Renal pelvis (tissue), 12 donors: ENCODE measurements at places on chromosomes 6 and 20.

DNA sequence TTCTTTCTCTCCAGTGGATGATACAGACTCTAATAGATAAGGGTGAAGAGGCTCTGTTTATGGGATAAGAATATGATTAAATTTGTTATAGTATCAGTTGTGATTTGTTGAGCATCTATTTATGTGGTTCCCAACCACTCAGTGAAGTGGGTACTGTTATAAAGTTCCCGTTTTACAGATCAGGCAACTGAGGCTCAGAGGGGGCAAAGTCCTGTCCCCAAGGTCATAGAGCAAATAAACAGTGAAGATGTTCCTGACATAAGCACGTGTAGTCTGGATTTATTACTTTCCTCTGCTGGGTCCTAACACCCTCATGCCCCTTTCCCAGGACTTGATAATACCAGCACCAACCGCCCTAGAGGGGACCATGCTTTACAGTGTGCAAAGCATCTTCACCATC lies 4.1 kb downstream of the DUSP15 start:
- DNase-seq, result no peak

DNA sequence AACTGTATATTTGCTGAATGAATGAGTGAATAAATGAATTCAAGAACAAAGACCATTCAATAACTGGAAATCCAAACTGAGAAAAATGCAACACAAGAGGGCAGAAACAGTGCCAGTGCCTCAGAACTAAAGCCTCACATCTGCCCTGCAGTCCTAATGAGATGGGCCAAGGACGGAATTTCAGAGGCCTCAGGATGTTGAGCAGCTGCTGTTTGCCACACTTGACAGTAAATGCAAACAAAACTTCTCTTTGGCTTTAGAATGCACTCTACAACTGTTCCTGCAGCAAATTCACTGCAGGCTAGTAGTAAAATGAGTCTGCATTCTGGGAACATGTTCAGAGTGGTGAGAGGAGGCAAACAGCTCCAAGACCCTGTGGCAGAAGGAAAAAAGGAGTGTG lies 177.6 kb upstream of the LRFN2 start:
- DNase-seq, result no peak

DNA sequence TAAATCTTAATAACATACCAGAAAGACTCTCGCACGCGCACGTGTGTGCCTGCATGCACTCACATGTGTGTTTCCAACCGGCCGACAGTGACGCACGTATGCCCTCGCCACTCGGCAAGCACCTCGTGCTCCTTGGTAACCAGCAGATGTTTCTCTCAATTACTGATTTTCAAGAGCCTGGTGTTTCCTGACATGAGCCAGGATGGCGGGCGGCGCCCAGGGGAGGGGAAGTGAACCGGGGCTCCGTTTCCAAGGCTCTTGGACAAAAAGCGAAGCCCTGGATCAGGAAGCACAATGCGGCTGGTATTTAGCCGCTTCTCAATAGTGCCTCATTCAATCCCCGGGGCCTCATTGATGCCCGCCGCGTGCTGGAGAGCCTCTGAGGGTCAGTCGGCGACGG lies 37.7 kb downstream of the PMEPA1 start:
- no peak for DNase-seq

DNA sequence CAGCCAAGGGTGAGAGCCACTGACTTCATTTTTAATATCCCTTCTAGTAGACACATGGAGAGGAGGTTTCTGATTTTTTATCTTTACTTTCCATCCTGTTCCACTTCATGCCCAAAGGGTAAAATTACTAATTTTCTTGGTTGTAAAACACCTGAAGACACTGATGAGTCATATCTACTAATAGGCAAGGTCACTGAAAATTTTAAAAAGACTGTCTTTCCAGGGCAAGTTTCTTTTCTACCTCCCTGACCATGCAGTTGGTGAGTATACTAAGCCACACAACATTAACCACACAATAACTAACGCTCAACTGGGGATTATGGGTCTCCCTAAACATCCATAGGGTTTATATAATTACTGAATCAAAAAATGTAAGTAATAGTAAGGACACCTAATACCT lies 109.6 kb downstream of the KIF6 start:
- DNase-seq, result no peak

DNA sequence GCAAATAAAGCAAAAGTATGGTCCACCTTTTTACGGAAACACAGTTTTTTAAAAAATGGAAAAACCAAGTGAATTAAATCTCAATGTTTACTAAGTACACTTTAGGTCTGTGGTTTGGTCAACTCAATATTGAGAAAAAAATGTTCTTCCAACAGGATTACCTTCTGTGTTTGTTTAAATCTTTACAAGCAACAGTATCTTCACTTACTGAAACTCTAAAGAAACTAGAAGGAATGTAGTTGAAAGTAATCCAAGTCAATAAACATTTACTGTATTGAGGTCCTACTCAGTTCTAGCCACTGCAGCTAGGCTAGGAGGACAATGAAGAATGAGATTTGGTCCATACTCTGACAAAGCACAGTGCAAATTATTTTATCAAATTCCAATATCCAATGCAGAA lies 80.1 kb downstream of the ASCC3 start:
- DNase-seq, result no peak

DNA sequence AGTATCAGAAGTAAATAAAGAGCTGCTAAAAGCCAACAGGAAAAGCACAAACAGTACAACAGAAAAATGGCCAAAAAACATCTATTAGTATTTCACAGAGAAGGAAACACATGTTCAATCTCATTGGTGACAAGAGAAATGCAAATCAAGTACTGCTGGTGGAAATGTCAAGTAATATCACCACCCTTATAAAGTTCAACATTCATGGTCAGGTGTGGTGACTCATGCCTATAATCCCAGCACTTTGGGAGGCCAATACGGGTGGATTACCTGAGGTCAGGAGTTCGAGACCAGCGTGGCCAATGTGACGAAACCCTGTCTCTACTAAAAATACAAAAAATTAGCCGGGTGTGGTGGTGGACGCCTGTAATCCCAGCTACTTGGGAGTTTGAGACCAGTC lies 42.8 kb downstream of the ESF1 start:
- no peak for DNase-seq

DNA sequence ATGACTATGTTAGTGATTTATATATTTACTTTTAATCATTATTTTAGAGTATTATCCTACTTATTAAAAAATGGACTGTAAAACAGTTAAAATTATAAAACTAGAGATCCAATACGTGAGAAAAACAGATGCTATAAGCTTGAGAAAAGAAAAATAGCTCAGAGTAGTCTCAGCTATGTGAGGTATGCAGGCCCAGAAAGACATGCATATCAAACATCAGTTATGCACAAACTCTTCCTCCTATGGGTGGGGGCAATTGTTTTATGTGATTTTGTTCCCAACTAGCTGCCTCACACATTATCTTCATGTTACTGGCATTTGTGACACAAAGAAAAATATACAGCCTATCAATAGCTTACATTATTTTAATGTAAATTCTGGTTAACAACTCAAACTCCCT lies 28.8 kb downstream of the RARS2 start:
- DNase-seq, result no peak

DNA sequence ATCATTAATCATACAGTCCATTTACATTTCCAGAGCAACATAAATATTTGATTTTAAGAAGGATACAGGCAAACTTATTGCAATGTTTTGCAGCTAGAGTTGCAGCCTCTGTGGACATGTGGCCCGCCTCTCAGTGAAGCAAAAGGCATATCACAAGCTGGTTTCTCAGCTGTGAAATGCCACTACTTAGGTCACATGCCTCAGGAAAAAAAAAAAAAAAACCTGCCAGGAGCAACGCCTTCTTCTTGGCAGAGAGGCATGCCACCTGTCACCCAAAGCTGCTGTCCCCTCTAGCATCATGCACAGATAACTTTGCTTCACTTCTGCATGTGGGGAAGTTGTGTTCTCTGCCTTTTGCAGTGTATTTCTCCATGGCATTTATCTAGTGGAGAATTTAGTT lies 18.5 kb downstream of the GRM1 start:
- no peak for DNase-seq

DNA sequence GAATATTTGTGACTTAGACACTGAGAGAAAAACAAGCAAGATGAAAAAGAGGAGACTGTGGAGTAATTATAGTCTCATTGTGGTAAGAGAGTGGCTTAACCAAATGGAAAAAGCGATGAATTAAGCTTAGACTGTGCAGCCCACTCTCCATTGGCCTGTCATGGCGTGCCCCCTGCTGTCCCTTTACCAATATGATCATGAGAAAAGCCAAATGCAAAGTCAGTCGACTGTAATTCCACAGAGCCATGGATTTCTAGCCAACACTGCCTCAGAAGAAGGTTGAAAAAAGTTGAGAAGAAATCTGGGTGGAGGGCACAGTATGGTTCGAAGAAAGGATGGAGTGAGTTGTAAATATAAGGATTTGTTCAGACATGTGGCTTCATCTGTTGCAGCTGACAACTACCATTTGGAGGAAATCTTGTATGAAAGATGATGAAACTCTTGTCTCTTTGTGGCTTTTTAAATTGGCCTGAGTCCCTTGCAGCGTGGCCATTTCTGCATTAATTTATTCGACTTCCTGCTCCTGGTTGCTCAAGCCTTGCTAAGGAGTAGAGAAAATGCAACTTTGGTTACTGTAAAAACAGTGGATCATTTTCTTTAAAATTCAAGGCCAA lies 251.4 kb downstream of the DOK5 start:
- DNase-seq, result no peak

DNA sequence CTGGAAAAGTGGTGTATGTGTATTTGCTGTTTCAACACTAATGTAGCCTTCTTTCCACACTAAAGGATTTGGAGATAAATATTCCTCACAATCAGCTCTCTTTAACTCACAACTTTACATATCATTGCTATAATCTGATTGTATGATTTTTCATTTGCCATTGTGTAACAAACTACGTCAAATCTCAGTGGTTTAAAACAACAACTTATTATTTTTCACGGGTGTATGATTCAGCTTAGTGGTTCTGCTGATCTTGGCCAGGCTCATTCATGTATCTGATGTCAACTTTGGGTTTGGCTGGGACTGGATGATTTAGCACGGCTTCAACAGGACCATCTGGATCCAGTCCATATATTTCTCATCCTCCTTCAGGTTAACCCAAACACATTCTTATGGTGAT lies 55.4 kb upstream of the TMX4 start:
- no peak for DNase-seq

DNA sequence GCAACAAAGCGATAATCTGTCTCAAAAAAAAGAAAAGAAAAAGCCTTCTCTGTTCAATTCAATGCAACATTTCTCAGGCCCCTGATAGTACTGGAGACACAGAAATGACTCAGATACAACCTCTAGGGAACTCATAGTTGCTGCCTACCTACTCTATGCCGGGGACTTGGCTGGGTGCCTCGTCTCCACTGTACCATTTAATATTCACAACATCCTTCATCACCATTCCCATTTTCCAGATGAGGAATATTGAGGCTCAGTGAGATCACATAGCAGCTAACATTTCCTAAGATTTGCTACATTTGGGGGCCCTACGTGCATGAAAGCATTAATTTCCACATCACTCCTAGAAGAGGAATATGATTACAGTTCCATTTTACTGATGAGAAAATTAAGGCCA lies 7.5 kb downstream of the NOL4L start:
- DNase-seq, result no peak

GRCh38 chr6:55659304-55659703 lies 80.3 kb upstream of the HMGCLL1 start:
- no peak for DNase-seq

DNA sequence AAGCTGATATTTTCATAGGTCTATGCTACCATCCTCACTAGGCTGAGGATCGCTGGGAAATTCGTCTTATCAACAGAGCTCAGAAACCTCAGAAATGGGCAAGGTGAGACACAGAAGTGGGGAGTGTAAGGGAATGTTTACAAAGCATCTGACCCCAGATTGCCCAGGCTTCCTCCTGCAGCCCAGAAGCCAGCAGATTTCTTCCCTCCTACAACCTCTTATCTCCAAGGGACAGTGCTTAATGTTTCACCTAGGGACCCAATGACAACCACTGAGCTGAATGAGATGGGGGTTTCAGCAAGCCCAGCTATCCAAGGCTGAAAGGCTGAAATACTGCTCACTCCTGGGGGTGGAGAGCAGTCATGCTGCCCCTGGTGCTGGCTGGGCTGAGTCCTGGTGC lies 52.4 kb upstream of the TBC1D7 start:
- no peak for DNase-seq

- DNase-seq, result no peak
These were observed 63.2 kb upstream of the TIAM2 start for GRCh38 chr6:154931711-154932424.

GRCh38 chr6:108464418-108465097 lies 96.2 kb upstream of the FOXO3 start:
- no peak for DNase-seq

DNA sequence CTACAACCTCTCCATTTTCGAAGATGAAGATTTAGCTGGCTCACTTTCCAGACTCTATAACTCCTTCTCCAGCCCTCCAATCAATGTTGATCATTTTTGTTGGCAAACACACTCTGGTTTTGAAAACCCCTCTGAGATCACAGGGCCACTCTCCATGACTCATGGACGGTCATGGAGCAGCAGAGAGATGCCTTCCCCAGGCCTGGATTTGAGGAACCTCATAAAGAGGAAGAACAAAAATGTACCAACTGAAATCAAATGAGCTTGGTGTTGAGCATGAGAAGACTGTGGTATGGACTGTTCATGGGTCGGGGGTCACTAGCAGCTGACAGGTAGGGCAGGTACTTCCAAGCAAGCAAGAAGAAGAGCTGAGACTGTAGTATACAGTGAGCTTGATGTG lies 112.8 kb upstream of the INSM1 start:
- DNase-seq, result no peak

GRCh38 chr6:111683749-111684267 lies 78.1 kb upstream of the TRAF3IP2 start:
- no peak for DNase-seq

- no peak for DNase-seq
These were observed 8.0 kb upstream of the ARG1 start for GRCh38 chr6:131565056-131565455.

GRCh38 chr6:129890164-129890563 lies 29.0 kb upstream of the TMEM244 start:
- no peak for DNase-seq

DNA sequence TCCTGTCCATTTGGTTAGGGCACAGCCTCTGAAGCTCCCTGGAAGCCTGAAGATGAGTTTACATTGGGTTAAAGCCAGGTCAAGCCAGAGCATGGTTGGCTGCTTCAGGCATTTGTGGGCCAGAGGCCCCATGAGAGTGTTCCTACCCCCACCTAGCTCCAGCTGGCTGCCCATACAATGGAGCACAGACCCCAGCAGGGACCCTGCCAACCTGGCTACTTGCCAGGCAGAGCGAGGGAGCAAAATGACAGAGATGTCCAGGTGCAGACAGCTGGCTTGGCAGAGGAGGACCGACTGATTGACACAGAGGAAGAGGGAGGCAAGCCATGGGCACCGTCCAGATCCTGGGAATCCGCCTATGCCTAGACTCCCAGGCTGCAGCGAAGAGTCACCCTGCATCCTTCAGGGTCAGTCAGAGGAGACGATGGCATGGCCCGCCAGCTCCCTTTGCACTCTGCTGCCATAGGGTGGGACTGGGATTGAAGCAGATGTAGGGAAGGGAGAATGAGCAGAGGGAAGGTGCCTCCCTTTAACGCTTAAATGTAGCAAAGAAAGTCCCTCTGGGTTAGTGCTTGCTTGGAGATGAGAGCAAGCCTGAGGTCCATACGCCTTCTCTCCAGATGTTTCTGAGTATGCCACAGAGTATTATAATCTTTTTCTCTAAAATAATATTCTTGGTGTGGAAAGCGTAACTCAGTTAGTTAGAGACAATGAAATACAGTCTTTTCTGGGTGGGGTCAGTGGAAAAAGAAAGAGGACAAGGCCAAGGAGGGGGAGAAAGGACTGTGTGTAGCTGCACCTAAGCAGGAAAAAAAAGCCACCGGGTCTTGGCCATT lies 77.6 kb upstream of the FYN start:
- DNase-seq, result peak; percentile 82
